Dorsolateral prefrontal cortex (tissue), 122 donors: ENCODE measurements at places on chromosomes 7 and 10. TPM values are rescaled to one million over a fixed set of nuclear protein-coding genes. Genes with fewer than 3 reads are reported as not detected.

CCDC136 gene
- total RNA-seq, result 104 TPM

PHKG1 gene
- 9.6 TPM for total RNA-seq

PARD3 gene
- total RNA-seq, result 13.8 TPM

ZNF727 gene
- 9.0 TPM for total RNA-seq

CPXM2 gene
- total RNA-seq, result 0.69 TPM

GJC3 gene
- 0.51 TPM for total RNA-seq

PDK4 gene
- total RNA-seq, result 146 TPM

SLC16A12 gene
- total RNA-seq, result 0.29 TPM

SPDYE5 gene
- not detected for total RNA-seq

MRPL43 gene
- total RNA-seq, result 55.6 TPM

HPSE2 gene
- total RNA-seq, result 6.8 TPM

FAM25C gene
- not detected for total RNA-seq

HOXA5 gene
- total RNA-seq, result not detected
